Forelimb muscle (tissue), 1 donor: ENCODE measurements at places on chromosomes 2 and 18. TPM values are rescaled to one million over a fixed set of nuclear protein-coding genes. Genes with fewer than 3 reads are reported as not detected.

The IL36RN gene
- polyA plus RNA-seq = not detected

The LPIN1 gene
- 24.6 TPM for polyA plus RNA-seq

The CCNT2 gene
- polyA plus RNA-seq = 43.3 TPM

The CFAP53 gene
- 0.32 TPM for polyA plus RNA-seq

The CD8A gene
- 0.22 TPM for polyA plus RNA-seq

The ARHGAP28 gene
- 22.5 TPM for polyA plus RNA-seq
